CD4-positive, alpha-beta T cell treated with Interleukin-10 for 1 hour (primary cell): ENCODE measurements at places on chromosomes 12 and 14.
A peak's percentile ranks its signal among the peaks of the same experiment; 100 is the strongest.

DNA sequence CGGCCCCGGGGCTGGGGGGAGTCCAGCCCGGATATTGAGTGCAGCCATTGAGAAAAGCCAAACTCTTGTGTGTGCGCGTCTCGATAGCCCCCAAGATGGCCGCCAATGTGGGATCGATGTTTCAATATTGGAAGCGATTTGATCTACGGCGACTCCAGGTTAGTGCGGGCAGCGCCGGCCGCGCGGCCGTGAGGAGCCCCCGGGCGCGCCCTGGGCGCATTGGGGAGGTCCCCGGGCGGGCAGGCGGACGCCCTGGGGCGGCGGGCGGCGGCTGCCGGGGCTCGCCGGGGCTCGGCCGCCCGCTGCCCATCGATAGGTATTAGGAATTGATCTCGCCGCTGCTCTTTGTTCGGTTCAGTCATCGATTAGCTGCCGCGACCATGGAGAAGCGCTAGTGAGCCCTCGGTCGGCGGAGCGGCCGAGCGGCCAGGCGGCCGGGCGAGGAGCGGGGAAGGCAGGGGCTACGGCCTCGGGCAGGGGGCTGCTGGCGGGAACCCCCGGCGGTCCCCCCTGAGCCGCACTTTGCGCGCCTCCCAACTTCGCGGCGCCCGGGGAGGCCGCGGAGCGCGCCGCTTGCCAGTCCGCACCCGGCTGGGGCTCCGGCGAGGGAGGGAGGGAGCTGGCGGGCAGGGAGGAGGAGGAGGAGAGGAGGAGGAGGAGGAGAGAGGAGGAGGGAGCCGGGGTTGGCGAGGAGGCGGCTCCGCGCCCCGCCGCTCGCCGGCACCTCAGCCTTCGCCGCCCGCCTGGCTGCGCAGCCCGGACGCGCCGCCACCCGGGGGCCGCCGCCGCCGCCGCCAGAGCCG is 113.9 kb upstream of the MYL2 start:
- DNase-seq = no peak

DNA sequence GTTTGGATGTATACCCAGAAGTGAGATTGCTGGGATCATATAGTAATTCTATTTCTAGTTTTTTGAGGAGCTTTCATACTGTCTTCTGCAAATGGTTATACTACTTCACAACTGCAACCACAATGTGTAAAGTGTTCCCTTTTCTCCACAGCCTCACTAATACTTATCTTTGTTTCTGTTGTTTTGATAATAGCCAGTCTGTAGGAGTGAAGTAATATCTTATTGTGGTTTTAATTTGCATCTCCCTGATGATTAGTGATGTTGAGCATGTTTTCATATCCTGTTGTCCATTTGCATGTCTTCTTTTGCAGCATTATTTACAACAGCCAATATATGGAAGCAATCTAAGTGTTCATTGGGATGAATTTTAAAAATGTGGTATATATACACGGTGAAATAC is 29.9 kb downstream of the GABARAPL1 start:
- DNase-seq = no peak

GRCh38 chr14:41144370-41144769 is 462.3 kb upstream of the LRFN5 start:
- DNase-seq = no peak

- no peak for DNase-seq
Observed at GRCh38 chr12:51156245-51156765, 16.6 kb downstream of the TFCP2 start.

DNA sequence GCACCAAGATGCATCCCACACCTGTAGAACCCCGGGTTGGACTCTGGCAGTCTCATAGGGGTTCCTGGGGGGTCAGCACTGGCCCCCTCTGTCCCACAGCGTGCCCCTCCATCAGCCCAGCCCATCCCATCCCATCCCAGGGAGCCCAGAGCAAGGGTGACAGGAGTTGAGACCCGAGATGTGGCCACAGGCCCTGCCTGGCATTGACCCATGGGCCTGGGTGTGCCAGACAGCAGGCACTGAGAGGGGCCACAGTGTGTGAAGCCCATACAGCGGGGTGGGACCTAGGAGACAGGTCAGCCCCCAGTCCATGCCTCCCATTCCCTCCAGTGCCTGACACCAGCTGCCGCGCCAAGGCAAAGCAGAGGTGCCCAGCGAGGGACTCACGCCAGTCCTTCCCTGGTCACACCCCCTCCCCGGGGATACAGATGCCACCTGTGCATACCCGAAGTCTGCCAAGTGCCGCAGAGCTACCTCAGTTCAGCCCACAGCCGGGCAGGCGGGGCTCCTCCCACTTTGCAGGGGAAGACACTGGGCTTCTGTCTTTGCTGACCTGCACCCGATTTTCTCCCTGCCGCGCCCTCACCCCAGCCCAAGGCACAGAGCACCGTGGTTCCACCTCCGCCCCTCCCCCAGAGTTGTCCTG is 50.4 kb downstream of the CYP46A1 start:
- DNase-seq = no peak

DNA sequence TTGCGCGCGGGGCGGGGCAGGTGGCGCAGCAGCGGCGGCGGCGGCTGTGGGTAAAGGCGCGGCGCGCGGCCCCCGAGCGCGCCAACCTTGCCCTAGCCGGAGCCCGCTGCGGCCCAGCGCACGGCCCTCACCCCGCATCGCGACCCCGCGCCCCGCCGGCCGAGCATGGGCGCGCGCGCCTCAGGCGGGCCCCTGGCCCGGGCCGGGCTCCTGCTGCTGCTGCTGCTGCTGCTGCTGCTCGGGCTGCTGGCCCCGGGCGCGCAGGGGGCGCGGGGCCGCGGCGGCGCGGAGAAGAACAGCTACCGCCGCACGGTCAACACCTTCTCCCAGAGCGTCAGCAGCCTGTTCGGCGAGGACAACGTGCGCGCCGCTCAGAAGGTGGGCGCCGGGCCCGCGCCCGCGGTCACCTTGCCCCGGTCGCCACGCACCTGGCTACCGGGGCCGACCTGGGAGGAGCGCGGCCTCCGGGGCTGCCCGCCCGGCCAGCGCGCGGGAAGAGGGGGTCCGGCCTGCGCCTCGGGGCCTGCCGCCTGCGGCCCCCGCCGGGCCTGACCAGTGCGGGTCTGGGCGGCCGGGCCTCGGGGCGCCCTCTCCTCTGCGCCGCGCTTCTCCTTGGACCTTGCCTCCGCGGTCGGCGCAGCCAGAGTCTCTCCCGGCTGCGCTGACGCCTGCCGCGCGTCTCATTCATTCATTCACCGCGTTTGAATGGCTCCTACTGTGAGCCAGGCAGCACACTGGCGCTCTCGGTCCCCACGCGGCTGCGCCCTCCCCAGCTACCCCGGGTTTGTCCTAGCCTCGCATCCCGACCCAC is at the start of gene BRI3BP:
Gene BRI3BP (plus strand): TSS at position 20 of the 811 bp plus-strand sequence. CDS start 146 bp downstream, at position 166.
- DNase-seq = peak; percentile 19

- no peak for DNase-seq
Observed at GRCh38 chr14:36931791-36932190, 240.6 kb downstream of the SLC25A21 start.

GRCh38 chr14:56221382-56222128 is 103.3 kb downstream of the PELI2 start:
- DNase-seq = no peak

GRCh38 chr14:80350707-80351106 is 139.4 kb upstream of the DIO2 start:
- no peak for DNase-seq

- DNase-seq = no peak
Observed at GRCh38 chr12:118536306-118536906, 160.1 kb downstream of the SUDS3 start.

GRCh38 chr12:124002021-124002644 is 29.1 kb downstream of the ZNF664 start:
- DNase-seq = no peak

- DNase-seq = no peak
Observed at GRCh38 chr14:36519431-36520321, at the start of gene NKX2-1. Gene NKX2-1 (minus strand): TSS chr14:36520232. CDS start chr14:36520129, 103 bp downstream.

- DNase-seq = no peak
Observed at GRCh38 chr14:96238676-96239265, 17.2 kb upstream of the BDKRB1 start.

DNA sequence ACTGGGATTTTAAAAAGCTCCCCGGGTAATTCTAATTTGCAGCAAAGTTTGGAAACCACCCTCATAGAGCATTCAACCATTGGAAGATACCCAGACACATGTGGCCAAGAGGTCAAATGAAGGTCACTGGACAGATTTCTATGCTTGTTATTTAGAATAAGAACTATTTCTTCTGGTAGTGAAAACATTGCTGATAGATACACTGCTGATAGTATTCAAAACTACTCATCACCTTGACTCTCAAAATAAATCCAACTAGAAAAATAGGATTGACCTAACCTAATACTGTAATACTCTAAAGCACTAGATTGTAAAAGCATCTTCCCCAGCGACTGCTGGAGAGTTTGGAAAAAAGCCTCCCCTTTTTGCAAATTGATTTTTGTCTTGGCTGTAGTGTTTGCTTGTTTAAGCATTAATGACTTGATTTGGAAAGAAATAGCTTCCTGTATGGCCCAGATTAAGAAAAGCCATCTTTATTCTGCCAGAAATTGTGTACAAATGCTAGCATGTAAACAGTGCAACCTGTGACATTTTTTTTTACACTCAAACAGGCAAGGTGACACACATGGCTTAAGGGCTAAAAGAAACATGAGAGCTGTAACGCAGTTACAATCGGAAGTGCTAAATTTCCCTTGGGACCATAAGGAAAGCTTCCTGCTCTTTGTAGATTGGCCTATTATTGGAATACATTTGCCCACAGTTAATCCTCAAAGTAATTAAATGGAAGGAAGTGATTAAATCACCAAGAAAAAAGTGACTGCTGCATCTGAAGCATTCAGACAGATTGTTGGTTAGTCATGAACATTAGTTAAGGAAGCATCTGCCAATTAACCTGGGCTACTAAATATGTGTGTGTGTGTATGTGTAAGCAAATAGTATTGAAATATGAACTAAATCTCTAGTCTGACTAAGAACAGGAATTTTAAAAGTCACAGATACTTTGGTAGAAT is 356.5 kb upstream of the ATP2B1 start:
- no peak for DNase-seq

DNA sequence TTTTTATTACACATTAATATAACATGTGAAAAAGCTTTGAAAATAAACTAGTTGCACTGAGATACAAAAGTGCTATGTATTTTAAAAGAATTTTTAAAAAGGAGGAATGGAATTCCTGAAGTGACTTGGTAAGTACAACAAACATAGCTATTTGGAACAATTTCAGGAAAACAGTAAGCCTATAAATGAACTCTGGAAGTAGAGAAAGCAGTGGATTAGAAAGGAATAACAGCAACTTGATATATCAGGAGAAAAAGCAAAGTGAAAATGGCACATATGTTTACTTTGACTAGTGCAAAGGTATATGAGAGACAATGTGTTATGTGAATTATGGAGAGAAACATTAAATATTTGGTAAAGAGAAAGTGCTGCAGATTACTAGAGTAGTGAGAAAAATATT is 811.7 kb downstream of the C12orf50 start:
- no peak for DNase-seq

GRCh38 chr12:40152783-40153383 is 47.0 kb upstream of the SLC2A13 start:
- DNase-seq = peak; percentile 56

DNA sequence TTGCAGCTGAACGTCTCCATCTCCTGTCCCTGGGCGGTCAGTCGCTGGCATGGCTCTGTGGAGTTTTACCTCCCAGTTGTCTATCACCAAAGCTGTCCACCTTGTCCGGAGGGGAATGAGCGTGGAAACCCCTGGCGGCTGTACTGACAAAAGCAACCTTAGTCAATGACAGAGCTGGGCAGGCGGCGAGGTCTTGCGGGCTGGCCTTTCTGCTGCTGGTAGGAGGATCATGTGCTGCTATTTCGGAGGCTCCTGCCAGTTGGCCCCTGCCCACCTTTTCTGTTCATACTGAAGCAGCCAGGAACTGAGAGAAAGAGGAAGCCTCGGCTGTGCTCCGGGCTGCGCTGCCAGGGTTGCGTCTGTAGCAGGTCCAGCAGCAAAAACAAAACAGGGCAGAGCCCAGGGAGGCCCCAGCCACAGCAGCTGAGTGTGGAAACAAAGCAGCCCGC is 57.7 kb downstream of the HMGA2 start:
- DNase-seq = no peak

DNA sequence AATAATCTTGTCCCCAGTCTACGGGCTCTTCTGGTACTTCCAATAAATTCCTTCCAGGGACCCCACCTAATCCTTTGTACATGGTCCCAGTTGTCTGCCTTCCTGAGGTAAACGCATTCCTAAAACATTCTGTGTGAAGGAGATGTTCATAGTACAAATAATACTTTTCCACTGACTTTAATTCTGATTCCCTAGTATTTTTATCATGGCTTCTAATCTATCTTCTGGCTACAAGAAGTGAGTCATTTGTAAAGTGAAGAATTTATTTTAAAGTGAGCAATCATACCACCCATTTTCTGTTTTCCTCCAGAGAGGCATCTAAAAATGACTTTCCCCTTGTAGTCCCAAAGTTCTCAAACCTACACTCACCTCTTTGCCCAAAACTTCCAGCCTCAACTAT is 65.9 kb upstream of the NUDT4 start:
- DNase-seq = no peak

DNA sequence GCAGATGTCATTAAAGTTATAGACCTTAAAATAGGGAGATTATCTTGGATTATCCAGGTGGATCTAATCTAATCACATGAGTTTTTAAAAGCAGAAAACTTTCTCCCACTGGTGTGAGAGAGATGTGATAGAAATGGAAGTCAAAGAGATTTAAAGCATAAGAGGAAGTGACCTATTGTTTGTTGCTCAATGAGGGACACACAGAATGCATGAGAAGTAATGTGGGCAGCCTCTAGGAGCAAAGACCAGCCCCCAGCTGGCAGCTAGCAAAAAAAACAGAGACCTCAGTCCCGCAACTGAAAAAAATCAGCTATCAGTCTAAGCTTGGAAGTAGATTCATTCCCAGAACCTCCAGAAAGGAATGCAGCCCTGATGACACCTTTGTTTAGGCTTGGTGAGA is 24.6 kb upstream of the ANP32D start:
- no peak for DNase-seq

DNA sequence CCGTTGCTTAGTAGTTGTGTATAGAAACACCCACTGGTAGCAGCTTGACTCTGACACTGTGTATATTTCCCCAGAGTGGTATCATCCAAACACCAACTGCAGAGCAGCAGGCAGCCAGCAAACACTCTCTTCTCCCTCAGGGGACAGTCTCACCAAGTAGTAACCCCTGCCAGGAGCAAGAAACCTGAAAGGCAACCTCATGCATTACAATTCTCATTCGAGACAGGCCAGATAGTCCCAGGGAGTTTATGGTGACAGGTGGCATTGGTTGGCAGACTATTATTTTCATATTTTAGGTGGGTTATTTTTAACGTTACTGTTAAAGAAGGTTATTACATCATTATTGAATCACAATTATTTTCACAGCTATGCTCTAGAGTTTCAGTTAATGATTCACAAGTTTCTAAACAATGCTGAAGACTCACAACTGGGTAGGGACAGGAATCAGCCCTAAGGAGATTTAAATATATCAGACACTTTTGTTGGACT is 222.8 kb downstream of the EGLN3 start:
- DNase-seq = no peak

- DNase-seq = no peak
Observed at GRCh38 chr12:4154672-4155225, 118.8 kb upstream of the CCND2 start.
